ENCODE measurements at places on chromosomes 7 and 10.

DNA sequence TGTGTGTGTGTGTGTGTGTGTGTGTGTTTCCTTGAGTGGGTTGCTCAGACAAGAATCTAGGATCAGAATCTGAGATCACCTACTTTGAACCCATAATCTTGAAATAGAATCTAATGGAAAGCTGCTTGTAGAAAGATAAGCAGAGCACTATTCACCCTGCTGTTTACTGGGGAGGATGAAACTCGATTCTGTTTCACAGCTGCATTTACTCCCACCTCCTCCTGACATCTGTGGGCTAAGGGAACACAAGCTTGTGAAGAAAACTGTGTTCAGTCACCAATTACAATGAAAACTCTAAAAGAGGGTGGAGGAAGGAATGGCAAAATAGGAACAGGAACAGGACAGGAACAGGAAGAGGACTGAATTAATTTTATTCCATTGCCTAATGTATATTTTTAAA lies 269.5 kb downstream of the TSPAN12 start:
- no peak for DNase-seq

- no peak for DNase-seq
Observed at GRCh38 chr7:134262322-134262721, 54.4 kb downstream of the SLC35B4 start.

DNA sequence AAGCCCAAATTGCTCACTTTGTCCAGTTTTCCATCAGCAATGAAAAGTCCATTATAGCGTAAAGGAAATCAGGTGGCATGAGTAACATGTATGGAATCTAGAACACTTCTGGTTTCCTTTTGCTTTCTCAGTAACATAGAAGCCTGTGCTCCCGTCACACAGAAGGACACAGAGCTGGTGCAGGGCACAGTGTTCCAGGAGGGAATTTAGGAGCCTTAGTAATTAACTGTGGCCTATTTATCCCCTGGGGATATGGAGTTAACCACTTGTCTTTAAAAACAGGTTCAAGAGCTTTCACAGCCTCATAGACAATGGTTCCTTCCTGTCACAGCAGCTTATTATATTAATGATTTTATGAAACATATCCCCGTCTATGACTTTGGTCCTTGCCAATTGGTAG lies 189.9 kb downstream of the NEBL start:
- no peak for DNase-seq

DNA sequence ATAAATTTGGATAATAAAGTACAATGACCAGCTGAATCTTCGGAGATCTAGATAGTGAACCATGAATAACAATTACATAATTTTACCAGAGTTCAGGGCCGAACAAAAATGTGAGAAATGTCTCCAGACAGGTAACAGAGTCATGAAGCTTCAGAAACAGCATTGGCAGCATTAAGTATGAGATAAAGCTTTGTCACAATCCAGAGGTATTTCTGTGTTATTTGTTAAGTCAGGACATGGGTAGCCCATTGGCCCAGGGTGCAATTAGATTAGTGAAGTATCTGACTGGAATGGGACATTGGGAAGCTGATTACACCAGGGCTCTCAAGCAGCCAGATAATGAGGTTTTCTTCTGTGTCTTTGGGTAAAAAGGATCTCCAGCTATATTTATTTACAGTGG lies 184.2 kb upstream of the PPP1R3A start:
- DNase-seq = no peak

DNA sequence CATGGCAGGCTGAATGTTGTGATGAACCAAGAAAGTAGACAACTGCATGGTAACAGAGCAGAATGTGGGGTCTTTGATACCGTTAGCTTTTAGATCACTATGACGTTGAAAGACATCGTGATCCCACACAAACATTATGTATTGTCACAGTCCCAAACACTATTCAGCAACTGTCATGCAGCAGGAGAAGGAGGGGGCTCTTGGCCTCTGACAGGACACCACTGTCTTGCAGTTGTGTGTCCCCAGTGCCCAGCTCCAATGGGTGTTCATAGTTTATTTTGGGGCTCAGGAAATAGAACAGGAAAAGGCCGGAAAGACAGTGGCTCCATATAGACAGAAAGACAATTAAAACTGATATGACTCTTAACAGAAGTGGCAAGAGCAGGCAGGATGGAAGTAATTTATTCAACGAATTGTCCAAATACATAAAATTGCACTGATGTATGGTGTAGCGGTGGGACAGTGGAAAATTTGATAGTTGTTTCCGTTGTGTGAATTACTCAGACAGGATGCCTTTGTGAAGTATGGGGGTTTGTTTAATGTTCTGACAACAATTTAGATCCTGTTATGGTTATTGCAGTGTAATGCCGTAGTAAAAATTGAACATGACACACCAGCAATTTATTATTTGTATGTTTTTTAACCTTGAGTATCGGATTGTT lies 292.0 kb downstream of the LRMDA start:
- DNase-seq = no peak

All from NCI-H1105 treated with DMSO at 0.1 percent for 48 hours (cell line).